ENCODE measurements at places on chromosomes 11 and 22. TPM values are rescaled to one million over a fixed set of nuclear protein-coding genes. Genes with fewer than 3 reads are reported as not detected.

GRCh38 chr11:44147751-44148150 is 52.3 kb downstream of the EXT2 start:
- no peaks in the 10 kb centered on the region for H3K4me1 ChIP-seq
- no peaks in the 10 kb centered on the region for H3K27me3 ChIP-seq
- H3K27ac ChIP-seq, result no peak overlapping the region
- H3K4me3 ChIP-seq, result no peak overlapping the region

GRCh38 chr11:133957900-133958299 is 1.1 kb upstream of the IGSF9B start:
- peak overlapping the region; percentile 77 for H3K4me3 ChIP-seq
- DNase-seq, result no peak
- peaks cover 13% of the 10 kb centered on the region for H3K27me3 ChIP-seq
- H3K36me3 ChIP-seq, result no peaks in the 10 kb centered on the region
- H3K27ac ChIP-seq, result peak overlapping the region; percentile 80

DNA sequence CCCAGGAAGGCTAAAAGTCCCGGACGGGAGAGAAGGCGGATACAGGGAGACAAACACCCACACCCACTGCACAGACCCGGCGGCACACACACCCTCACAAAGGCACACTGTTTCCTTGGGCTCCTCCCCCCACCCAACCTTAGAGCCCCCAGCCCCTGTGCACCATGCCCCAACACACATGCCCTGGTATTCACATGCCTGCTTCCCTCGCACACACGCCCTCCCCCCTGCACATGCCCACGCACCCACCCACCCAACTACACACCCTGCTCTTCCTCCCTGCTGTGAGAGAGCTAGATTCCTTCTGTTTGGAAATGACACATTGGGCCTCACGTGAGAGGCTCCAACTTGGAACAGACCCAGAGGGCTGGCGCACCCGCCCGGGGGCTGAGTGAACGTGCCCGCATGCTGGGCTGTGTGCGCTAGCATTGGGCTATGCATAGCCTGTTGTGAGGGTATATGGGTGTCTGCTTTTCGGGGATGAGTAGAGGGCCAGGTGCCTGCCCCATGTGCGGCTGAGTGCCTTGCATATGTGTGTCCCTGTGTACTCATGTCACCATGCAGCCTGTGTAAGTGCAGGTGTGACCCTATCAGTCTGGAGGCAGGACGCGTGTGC is 518 bp upstream of the CHRM1 start:
- peak overlapping the region; percentile 26 for H3K4me3 ChIP-seq
- H3K4me1 ChIP-seq, result peaks cover 63% of the 10 kb centered on the region
- DNase-seq, result no peak
- no peaks in the 10 kb centered on the region for H3K36me3 ChIP-seq
- H3K27me3 ChIP-seq, result peaks cover 48% of the 10 kb centered on the region

- peaks cover 19% of the 10 kb centered on the region for H3K36me3 ChIP-seq
- H3K4me3 ChIP-seq, result no peak overlapping the region
Measured at GRCh38 chr22:42170946-42171345, 40.3 kb upstream of the CYP2D6 start.

GRCh38 chr11:100726680-100727079 is 39.6 kb downstream of the ARHGAP42 start:
- H3K4me3 ChIP-seq, result no peak overlapping the region
- H3K4me1 ChIP-seq, result no peaks in the 10 kb centered on the region
- H3K27ac ChIP-seq, result no peak overlapping the region
- DNase-seq, result no peak

DNA sequence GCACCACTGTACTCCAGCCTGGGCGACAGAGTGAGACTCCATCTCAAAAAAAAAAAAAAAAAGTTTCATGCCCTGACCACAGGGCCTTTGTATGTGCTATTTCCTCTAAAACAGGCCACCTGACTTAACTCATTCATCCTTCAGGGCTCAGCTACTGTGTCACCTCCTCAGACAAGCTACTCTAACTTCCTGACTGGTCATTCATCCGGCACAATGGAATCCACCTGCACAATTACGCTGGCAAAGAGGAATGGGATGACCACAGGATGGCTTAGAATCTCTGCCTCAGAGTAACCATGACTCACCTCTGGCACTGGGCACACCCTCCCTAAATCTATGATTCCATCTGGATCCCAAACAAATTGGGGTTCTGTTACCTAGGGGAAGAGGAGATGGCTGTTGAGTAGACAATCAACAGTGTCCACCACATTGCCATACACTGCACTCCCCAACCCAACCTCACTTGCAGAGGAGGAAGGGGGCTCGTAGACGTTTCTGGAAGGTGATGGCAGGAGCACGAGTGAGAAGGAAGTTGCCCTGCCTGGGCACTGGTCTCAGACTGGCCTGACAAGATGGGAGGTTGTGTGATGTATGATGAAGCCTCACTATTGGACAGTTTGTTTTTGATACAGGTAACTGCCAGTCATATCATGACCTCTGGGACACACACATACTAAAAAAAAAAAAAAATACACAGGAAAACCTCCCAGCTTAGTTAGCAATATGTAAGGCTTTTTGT is 22.8 kb upstream of the HMOX1 start:
- H3K36me3 ChIP-seq, result no peaks in the 10 kb centered on the region
- no peaks in the 10 kb centered on the region for H3K4me1 ChIP-seq
- DNase-seq, result no peak
- H3K27ac ChIP-seq, result no peak overlapping the region
- H3K4me3 ChIP-seq, result no peak overlapping the region

GRCh38 chr11:76678321-76678720 is 7.8 kb upstream of the LRRC32 start:
- H3K27me3 ChIP-seq, result no peaks in the 10 kb centered on the region
- no peak overlapping the region for H3K27ac ChIP-seq
- no peak overlapping the region for H3K4me3 ChIP-seq
- no peak for DNase-seq
- no peaks in the 10 kb centered on the region for H3K36me3 ChIP-seq
- H3K4me1 ChIP-seq, result peaks cover 9% of the 10 kb centered on the region

DNA sequence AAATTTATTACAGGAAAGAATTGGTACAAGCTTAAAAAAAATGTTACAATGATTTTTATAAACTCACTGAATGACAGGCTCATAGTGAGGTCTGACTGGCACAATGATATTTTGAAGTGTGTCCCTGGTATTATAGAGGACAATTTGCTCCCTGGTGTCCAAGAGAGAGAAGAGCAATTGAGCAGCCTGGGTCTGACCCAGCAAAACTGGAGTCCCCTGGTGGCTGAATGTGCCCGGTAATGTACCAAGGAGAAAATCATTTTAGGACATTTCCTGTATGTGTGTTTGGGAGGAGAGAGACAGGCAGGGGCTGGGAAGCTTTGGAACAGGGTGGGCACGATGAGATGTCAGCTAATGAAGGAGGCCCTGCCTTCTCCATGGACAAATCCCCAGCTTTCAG is 125.3 kb downstream of the APOL5 start:
- no peak overlapping the region for H3K27ac ChIP-seq
- H3K4me1 ChIP-seq, result no peaks in the 10 kb centered on the region
- H3K27me3 ChIP-seq, result no peaks in the 10 kb centered on the region
- DNase-seq, result no peak
- H3K36me3 ChIP-seq, result no peaks in the 10 kb centered on the region

GRCh38 chr11:17767914-17768313 is 33.3 kb downstream of the KCNC1 start:
- H3K27ac ChIP-seq, result no peak overlapping the region
- no peak for DNase-seq
- H3K36me3 ChIP-seq, result peaks cover 32% of the 10 kb centered on the region
- H3K27me3 ChIP-seq, result no peaks in the 10 kb centered on the region
- no peak overlapping the region for H3K4me3 ChIP-seq
- H3K4me1 ChIP-seq, result peaks cover 45% of the 10 kb centered on the region

DNA sequence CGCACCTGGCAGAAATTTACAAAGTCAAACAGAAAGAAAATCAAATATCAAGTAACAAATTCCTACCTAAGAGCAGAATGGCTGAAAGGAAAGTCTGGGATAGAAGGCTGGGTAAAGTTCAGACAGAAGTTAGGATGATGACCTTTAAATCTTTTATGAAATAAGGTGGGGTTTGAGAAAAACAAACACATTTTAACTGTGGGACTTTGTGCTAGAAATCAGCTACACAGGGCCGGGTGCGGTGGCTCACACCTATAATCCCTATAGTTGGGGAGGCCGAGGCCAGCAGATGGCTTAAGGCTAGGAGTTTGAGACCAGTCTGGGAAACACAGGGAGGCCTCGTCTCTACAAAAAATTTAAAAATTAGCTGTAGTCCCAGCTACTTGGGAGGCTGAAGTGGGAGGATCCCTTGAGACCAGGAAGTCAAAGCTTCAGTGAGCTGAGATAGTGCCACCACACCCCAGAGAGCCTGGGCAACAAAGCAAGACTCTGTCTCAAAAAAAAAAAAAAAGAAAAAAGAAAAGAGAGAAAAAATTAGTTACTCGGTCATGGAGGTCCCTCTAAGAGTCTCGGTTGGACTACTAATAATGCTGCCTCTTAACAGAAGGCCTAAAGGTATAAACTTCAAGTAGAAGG is 119.7 kb upstream of the BID start:
- H3K4me3 ChIP-seq, result no peak overlapping the region
- H3K27ac ChIP-seq, result no peak overlapping the region
- no peaks in the 10 kb centered on the region for H3K27me3 ChIP-seq
- DNase-seq, result no peak
- H3K36me3 ChIP-seq, result peaks cover 36% of the 10 kb centered on the region

DNA sequence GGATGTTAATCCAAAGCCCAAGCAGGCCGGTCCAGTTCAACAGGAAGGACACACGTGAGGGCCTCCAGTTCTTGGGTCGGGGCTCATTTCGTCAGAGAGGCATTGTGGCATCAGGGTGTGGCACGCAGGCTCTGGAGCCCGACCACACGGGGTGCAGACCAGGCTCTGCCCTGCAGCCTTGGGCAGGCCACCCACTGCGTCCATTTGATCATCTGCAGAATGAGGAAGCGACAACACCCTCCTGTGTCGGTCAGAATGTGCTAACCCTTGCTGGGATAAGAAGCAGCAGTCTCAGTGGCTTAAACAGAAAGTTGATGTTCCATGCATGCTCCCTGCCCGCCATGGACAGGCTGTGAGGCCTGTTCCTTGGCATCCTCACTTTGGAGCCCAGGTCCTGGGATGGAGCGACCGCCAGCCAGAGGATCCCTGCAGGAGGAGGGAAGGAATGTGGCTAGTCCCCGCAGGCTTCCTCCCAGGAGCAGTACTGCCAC is 10.8 kb downstream of the RIBC2 start:
- H3K4me3 ChIP-seq, result no peak overlapping the region
- H3K27ac ChIP-seq, result no peak overlapping the region
- no peaks in the 10 kb centered on the region for H3K36me3 ChIP-seq
- H3K27me3 ChIP-seq, result peaks cover 5% of the 10 kb centered on the region

GRCh38 chr11:72069787-72070251 is 10.5 kb downstream of the NUMA1 start:
- no peak for DNase-seq
- H3K27ac ChIP-seq, result peak overlapping the region; percentile 54
- H3K4me1 ChIP-seq, result peaks cover 9% of the 10 kb centered on the region
- no peaks in the 10 kb centered on the region for H3K27me3 ChIP-seq

DNA sequence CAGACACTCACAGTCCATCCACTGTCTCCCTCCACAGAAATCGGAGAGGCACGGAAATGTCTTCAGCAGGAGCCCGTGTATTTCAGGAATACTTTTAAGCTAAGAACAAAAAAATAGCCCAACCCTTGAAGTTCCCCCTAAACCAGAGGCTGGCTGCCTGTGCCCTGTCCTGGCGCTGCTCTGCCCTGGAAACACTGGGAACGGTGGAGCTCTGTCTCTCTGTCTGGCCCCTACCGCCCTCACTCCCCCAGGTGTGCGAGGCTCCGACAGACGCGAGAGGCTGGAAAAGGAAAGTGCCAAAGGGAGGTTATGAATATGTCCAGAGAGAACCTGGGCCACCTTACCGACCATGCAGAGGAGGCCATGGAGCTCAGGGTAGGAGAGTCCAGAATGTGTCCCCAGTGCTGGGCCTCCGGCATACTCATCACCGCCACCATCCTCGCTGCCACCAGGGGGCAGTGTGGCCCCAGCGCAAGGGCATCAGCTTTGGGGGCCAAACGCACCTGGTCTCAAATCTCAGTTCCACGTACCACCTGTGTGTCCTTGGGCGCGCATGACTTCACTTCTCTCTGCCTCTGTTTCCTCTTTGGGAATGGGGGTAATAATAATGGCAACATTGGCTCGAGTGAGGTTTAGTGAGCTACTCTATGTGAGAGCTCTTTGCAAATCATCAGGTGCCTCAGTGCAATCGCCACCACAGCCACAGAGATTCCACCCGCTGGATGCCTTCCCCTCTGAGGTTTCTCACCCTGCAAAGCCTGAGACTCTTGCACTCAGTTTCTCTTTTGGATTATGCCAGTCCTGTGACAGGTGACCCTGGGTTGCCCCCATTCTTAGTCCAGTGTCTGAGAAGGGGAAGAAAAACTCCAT is 10.4 kb upstream of the SLCO2B1 start:
- no peak for DNase-seq
- no peaks in the 10 kb centered on the region for H3K36me3 ChIP-seq
- H3K27me3 ChIP-seq, result peaks cover 3% of the 10 kb centered on the region
- no peak overlapping the region for H3K4me3 ChIP-seq
- no peak overlapping the region for H3K27ac ChIP-seq

DNA sequence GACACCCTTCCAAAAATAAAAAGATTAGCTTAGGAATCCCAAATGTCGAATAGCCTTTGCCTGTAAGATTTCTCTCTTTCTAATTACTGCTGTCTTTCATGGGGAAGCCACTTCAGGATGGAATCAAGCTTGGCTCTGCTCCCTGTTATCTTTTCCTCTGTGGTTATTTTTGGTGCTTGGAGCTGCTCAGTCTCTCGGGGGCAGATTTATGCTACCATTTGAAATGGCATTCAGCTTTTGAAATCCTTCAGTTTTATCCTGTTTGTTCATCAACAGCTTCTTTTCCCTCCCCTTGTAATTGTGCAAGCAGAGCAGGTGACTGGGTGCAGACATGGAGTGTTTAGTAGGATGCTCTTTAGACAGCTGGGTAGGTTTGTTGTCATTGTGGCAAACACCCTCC is 111.0 kb downstream of the DBX1 start:
- no peak for DNase-seq
- H3K4me3 ChIP-seq, result no peak overlapping the region
- H3K27me3 ChIP-seq, result no peaks in the 10 kb centered on the region

DNA sequence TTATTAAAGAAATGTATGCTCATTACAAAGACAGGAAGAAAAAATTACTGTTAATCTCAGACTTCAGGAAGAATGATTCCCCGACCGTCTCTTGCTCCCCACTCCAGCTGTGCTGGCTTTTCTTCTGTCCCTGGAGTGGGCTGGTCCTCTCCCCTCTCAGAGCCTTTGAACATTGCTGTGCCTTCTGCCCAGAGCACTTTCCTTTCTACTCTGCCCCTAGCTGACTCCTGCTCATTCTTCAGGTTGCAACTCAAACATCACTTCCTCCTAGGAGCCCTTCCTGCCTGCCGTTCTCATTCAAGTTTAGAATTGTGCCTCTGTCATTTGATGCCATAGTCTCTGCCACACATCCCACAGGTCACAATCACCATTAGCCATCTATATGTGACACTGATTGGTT is 329.5 kb downstream of the MIAT start:
- no peaks in the 10 kb centered on the region for H3K27me3 ChIP-seq
- peaks cover 12% of the 10 kb centered on the region for H3K4me1 ChIP-seq
- H3K4me3 ChIP-seq, result no peak overlapping the region
- no peak overlapping the region for H3K27ac ChIP-seq
- no peaks in the 10 kb centered on the region for H3K36me3 ChIP-seq

The HDAC10 gene
- 18.5 TPM for total RNA-seq

The P2RX3 gene
- total RNA-seq, result 0.50 TPM

The APOL5 gene
- 0.39 TPM for total RNA-seq

The C11orf21 gene
- total RNA-seq, result 1.3 TPM

The CD81 gene
- total RNA-seq, result 329 TPM

Measured in spinal cord (tissue), 10 donors.